Activated effector memory CD4-positive, alpha-beta T cell treated with anti-CD3 and anti-CD28 coated beads, Interleukin-2, amount 50 U/mL, for 16 hours (primary cell): ENCODE measurements at places on chromosomes 5 and 9.
A peak's percentile ranks its signal among the peaks of the same experiment; 100 is the strongest.

GRCh38 chr9:117511852-117512481, 97.1 kb upstream of the ASTN2 start:
- no peak for DNase-seq

- no peak for DNase-seq
Observed at GRCh38 chr5:119484884-119485283, 32.6 kb downstream of the HSD17B4 start.

DNA sequence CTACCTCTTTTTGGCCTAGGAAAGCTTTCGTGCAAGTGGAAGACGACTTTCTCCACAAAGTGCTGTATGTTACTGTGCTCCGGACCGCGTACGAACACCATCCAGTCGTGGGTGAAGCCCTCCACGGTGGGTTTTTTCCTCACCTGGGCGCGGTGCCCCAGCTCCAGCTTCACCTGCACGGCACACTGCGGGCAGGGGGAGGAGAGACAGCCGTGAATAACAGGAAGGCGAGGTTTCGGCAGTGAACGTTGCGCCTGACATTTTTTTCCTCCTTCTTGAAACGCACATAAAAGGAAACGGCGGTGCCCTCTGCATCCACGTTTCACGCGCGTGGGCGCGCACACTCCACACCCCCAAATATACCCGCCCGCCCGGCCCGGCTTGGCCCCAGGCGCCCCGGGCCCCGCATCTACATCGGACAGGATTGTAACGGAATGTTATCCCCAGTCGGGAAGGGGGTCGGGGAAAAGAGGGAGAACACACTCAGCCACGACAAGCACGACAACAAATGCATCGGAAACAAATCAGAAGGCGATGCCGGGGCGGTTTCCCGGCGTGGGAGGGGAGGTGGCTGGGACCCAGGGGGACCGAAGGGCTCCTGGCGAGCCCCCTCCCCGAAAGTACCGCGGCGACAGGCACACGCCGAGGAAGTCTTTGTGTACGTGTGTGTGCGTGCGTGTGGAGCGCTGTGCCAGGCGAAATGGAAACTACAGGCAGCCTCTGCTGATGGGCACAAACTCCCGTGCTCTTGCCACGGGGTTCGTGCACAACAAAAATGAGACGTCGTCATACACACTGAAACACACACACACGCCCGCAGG, 1.4 kb downstream of the MLLT3 start:
- peak; percentile 84 for DNase-seq

DNA sequence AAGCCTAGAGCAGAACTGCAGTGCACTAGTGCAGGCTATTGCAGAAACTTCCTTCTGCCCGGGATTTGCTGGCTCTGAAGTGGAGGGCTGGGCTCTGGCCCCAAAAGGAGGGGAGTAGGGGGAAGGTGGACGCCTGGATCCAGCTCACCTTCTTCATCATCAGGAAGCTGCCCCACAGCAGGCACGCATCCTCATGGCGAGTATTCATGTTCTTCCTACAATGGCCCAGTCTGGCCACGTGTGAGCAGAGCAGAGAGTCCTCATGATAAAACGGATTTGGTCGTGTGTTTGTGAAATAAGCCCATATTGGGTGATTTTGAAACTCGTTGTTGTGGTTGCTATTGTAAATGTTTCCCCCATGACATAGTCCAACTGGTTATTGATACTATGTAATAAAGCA, 8.2 kb upstream of the GLIPR2 start:
- no peak for DNase-seq

GRCh38 chr9:72952914-72953313, at the start of gene ALDH1A1:
Gene ALDH1A1 (minus strand): TSS chr9:72953053. CDS start chr9:72953000, 53 bp downstream.
- no peak for DNase-seq
